ENCODE measurements at places on chromosomes 7 and 10.
A peak's percentile ranks its signal among the peaks of the same experiment; 100 is the strongest.

DNA sequence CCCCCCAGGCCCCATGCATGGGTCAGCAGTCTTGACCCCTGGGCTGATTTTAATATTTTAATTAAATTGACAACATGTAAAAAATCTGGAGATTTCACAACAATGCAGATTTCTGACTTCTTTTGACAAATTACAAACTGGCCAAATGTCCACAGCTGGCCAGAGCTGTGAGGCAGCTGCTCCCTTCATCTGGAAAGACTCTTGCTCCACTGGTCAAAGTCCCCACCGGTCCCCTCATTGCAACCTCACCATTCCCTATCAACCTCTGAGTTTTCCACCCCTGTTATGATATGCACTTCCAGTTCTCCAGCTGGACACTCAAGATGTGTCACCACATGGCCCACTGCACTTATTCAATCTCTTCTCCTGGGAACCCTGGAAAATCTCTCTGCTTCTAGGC, 266.2 kb downstream of the KCNMA1 start:
- no peak for DNase-seq

GRCh38 chr7:80294346-80294745, 159.7 kb downstream of the GNAI1 start:
- no peak for DNase-seq

- no peak for DNase-seq
Observed at GRCh38 chr7:100726996-100727761, 6.2 kb upstream of the ZAN start.

GRCh38 chr7:25215694-25216335, 12.5 kb downstream of the NPVF start:
- no peak for DNase-seq

DNA sequence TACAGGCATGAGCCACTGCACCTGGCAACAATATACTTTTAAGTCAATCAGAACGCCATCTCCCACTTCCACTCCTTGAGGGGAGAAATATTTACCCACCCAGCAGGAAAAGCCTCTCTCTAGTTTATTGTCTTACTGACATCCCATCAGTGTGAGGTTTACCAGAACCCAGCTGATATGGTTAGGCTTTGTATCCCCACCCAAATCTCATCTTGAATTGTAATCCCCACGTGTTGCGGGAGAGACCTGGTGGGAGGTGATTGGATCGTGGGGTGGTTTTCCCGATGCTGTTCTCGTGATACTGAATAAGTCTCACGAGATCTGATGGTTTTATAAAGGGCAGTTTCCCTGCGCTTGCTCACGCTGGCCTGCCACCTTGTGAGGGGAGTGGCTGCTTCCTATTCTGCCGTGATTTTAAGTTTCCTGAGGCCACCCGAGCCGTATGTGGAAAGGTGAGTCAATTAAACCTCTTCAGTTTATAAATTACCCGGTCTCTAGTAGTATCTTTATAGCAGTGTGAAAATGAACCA, 37.5 kb upstream of the TPK1 start:
- DNase-seq = no peak

DNA sequence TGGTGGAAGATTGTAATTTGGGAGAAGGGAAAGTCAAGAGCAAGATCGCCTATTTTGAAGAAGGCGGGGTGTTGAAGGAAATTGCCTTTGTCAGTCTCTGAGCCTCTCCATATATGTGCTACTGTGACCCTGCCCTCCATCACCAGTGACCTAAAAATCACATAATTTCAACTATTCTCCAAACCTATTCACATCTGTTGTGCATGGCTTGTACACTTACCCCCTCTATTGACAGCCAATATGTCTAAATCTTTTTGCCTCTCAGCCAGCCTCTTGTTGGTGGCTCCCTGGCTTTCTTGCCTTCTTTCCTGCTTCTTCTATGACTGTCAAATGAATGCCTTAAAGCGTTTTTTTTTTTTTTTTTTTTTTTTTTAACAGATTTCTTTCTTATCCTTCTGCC, 295.6 kb downstream of the AUTS2 start:
- DNase-seq = no peak

GRCh38 chr7:91267171-91267955, 3.1 kb downstream of the FZD1 start:
- peak; percentile 55 for DNase-seq

- DNase-seq = peak; percentile 78
Observed at GRCh38 chr7:157568770-157569584, 232.2 kb downstream of the DNAJB6 start.

- DNase-seq = peak; percentile 71
Observed at GRCh38 chr7:158056761-158057160, 530.9 kb downstream of the PTPRN2 start.

DNA sequence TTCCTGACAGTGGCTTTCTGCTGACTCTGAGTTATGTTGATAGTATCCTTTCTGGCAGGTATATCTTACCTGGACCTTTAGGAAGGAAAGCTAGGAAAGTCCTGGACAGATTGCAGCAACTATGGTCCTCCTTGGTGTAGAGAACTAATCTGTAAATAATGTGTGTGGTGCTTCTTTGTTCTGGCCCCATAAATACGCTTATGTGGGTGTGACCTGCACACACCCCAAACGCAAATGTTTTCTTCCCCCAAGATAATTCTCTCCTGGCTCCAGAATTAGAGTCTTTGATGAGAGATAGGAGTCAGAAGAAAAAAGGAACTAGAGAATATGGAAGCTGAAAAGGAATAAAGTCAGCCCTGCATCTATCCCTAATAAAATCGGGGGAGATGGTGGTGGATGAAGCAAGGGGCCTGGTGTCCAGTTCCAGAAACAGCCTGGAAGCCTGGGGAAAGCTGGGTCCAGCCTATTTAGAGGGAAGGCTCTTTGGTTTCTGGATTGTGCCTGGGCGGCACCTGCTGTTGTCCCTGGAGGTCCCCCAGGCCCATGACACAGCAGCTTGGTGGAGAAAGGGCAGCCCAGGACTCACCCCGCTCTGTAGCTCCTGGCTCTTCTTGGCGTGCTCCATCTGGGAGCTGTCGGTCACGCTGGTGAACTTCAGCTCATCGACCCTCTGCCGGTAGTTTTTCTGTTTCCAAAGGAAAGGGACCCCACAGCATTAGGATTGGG, 38.2 kb downstream of the NRAP start:
- no peak for DNase-seq

- DNase-seq = no peak
Observed at GRCh38 chr7:105087981-105088380, 74.0 kb downstream of the KMT2E start.

DNA sequence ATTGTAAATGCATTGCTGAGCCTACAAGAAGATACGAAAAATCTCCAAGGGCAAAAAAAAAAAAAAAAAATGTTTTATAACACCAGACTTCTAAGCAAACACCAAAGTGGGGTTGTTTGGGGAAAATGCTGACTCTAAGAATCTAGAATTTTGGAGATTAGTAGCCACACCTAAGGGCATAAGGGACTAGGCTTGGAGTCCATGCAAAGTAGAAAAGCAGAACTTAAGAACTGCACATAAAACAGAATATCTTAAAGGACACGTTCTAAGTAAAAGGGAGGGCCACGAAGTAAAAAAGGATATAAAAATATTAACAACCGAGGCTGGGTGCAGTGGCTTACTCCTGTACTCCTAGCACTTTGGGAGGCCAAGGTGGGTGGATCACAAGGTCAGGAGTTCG, 269.8 kb upstream of the AUTS2 start:
- DNase-seq = no peak

DNA sequence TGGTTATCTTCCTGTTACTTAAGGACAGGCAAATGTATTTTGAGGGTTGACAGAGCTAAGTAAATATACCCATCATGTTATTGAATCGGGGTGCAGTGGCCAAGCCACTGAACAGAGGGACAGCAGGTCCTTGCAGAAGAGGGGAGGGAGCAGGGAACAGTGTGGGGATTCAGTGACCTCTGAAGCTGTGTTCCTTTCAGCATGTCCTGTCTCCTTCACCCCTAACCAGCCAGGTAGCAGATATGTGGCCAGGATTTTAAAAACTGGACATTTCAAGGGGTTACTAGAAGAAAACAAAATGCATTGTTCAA, 12.7 kb downstream of the ANK3 start:
- DNase-seq = no peak

- no peak for DNase-seq
Observed at GRCh38 chr7:112437072-112437471, 13.2 kb upstream of the IFRD1 start.

DNA sequence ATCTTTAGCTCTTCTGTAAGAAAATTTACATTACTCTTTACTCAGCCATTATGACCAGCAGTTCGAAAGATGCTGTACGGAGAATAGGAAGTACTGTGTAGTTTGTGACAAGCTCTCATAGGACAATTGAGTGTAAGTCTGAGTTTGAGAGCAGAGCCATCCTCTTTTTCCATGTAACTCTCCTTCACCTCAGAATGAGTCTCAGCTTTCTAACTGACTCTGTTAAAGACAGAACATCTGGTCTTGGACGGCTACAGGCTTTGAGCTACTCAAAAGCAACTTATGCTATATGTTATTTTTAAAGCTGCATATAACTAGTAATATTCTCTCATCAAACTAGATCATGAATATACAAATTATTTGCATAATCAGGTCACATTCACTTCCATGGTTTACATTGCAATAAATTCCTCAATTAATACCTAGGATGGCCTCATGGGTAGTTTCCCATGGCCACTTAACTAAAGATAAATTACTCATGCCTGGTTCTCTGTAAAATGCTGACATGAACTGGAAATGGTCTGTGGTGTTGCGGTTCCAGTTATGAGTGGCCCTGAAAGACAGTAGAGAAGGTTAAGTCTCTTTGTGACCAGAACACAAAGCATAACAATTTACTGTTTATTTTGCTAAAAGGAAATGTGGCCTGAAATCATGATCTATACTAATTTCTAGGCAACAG, 358.7 kb downstream of the PHF14 start:
- DNase-seq = no peak

DNA sequence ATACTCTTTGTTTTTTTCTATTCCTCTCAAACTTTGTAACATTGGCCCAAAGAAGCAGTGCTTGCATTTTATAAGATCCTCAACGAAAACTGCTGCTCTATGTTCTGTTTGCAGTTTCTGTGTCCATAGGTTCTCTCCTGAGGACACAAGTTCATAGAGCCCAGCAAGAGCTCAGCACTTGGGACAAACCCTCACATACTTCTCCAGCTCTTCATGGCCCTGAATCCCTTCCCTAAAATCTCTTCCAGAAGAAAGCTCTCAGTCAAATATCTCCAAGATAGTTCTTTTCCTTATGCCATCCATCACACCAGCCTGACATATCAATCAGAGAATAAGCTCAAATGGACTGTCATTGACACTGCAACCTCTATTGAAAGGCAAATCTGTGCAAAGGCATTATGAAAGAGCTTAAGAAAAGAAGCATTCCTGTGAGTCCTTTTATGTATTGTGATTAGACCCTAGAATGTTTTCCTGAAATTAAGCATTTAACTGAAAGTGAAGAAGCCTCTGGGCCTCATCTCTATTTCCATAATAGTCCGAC, 405.5 kb downstream of the ANKRD7 start:
- no peak for DNase-seq

Measured in aorta (tissue), 5 donors.